ENCODE measurements at places on chromosomes 1 and 21. TPM values are rescaled to one million over a fixed set of nuclear protein-coding genes. Genes with fewer than 3 reads are reported as not detected.

The ADORA3 gene
- total RNA-seq, result 3.3 TPM

The CCDC24 gene
- total RNA-seq, result 0.86 TPM

The CD1B gene
- not detected for total RNA-seq

The GPX7 gene
- 3.9 TPM for total RNA-seq

The DIP2A gene
- 21.6 TPM for total RNA-seq

The ITLN1 gene
- 2.3 TPM for total RNA-seq

The DTL gene
- 0.43 TPM for total RNA-seq

The SH2D1B gene
- 0.16 TPM for total RNA-seq

The SPTA1 gene
- not detected for total RNA-seq

The ATP1A4 gene
- 0.40 TPM for total RNA-seq

The OR2AK2 gene
- total RNA-seq, result not detected

The C1orf116 gene
- total RNA-seq, result 0.81 TPM

The SIM2 gene
- not detected for total RNA-seq

The AMY2A gene
- total RNA-seq, result not detected

The LCE1A gene
- not detected for total RNA-seq

The AMIGO1 gene
- total RNA-seq, result 19.3 TPM

The EVI5 gene
- 18.9 TPM for total RNA-seq

The TPTE gene
- total RNA-seq, result not detected

The PCAT6 gene
- 1.0 TPM for total RNA-seq

The FMO1 gene
- 0.54 TPM for total RNA-seq

The CRB1 gene
- total RNA-seq, result 0.08 TPM

The CAMK1G gene
- total RNA-seq, result not detected

The REN gene
- total RNA-seq, result not detected

The CDCA8 gene
- 0.46 TPM for total RNA-seq

The PTGS2 gene
- 1.0 TPM for total RNA-seq

The GPR61 gene
- total RNA-seq, result 0.32 TPM

The LCA5L gene
- 0.83 TPM for total RNA-seq
